Muscle of leg (tissue), 16 donors: ENCODE measurements at places on chromosomes 7 and 10. TPM values are rescaled to one million over a fixed set of nuclear protein-coding genes. Genes with fewer than 3 reads are reported as not detected.

The CNTNAP2 gene
- total RNA-seq = 9.4 TPM

The KAT6B gene
- 23.1 TPM for total RNA-seq

The FAM171A1 gene
- total RNA-seq = 19.6 TPM

The MYH16 gene
- total RNA-seq = not detected

The VAX1 gene
- not detected for total RNA-seq

The SPDYE1 gene
- not detected for total RNA-seq

The CFAP69 gene
- 3.6 TPM for total RNA-seq

The CPVL gene
- 24.8 TPM for total RNA-seq

GRCh38 chr10:122208571-122209430, 62.3 kb upstream of the BTBD16 start:
- DNase-seq = no peak

DNA sequence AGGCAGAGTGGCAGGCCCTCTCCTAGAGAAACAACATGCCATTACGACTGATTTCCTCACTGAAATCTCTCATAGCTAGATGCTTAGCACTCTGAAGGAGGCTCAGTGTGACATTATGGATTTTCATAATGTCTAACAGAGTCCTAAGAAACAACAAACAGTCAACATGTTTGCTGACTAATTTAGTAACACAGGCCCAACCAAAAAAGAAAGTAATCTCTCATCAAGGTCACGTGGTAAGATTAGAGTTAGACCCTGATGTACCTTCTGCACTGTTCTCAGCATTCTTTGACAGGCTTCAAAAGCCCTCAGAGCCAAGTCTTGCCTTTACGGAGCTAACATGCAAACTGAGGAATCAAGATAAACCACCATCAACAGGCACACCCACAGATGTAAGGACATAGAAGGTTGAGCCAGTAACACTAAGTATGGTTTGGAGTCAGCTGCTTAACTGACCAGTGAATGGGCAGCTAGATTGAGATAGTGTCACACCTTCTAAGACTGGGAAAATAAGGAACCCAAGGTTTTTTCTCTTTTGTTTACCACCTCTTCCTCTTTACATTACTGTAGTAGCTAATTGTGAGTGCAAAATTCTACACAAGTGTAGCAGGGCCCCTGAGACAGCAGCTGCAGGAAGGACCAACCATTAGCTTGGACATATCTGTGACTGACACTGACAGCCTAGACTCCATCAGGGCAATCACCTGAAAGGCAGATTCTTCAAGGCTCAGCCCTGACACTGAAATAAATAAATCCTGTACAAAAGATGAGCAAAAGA, 15.3 kb upstream of the KCNIP2 start:
- no peak for DNase-seq

DNA sequence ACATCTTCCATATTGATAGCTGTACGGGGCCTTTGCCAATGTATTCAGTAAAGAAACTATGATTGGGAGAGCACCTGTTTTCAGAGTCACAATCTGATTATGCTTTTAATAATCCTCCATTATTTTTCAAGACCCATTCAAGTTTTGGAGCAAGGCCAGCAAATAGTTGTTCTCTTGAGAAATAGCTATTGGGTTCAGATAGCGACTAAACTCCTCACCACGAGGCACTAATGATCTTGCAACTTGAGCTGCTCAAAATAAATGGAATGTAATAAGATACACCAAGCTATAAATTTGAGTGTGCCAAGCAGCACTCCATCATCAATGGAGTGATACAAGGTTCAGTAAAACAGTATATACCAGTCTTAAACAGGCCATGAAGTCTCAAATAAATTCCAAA, 7.4 kb upstream of the MALRD1 start:
- DNase-seq = no peak

GRCh38 chr7:24587853-24588252, 14.6 kb downstream of the PALS2 start:
- DNase-seq = peak; percentile 4

- DNase-seq = no peak
These were observed 914.4 kb downstream of the PCDH15 start for GRCh38 chr10:53886325-53887300.

- DNase-seq = no peak
These were observed 10.8 kb upstream of the PHYH start for GRCh38 chr10:13310518-13311176.

GRCh38 chr10:71264345-71265200, 52.2 kb downstream of the UNC5B start:
- no peak for DNase-seq

DNA sequence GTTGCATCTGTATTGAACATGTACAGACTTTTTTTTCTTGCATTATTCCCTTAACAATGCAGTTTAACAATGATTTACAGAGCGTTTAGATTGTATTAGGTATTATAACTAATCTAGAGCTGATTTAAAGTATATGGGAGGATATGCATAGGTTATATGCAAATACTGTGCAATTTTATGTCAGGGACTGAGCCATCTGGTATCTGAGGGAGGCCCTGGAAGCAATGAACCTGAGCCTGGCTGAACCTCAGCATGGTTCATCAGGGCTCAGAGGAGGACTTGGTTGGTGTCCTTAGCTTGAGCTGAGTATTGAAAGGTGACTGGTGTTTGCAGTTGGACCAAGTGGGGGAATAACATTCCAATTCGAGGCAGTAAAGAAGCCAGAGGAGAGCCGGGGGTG, 4.8 kb downstream of the ADCK2 start:
- DNase-seq = no peak

DNA sequence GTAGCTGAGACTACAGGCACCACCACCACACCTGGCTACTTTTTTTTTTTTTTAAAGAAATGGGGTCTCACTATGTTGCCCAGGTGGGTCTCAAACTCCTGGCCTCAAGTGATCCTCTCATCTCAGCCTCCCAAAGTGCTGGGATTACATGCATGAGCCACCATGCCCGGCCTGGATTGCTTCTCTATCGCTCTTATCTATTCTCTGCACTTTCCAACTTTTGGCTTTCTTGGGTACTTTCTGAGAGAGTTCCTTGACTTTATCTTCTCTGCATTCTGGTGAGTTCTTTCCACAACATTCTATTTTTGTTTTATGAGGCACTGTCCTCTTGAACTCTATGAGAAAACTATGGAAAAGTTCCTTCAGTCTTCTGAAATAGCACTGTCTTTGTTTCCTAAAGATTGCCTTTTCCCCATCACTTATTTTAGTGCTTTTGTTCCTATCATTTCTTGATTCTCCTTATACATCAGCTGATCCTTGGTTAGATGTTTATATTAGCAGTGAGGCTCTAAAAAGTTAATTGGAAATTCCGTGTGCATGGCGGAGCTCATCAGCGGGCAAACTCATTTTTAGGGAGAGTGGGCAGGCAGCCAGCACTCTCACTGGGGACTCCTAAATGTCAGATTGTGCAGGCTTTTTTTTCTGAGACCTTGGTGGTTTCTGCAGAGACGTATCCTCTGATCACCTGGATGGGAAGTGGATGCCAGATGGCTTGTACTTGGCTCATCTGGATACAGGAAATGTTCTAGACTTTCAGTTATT, 43.9 kb downstream of the HIP1 start:
- no peak for DNase-seq

- DNase-seq = peak; percentile 5
These were observed 98.4 kb downstream of the ADARB2 start for GRCh38 chr10:1638889-1639419.

GRCh38 chr10:113122947-113123346, 172.9 kb downstream of the TCF7L2 start:
- no peak for DNase-seq

DNA sequence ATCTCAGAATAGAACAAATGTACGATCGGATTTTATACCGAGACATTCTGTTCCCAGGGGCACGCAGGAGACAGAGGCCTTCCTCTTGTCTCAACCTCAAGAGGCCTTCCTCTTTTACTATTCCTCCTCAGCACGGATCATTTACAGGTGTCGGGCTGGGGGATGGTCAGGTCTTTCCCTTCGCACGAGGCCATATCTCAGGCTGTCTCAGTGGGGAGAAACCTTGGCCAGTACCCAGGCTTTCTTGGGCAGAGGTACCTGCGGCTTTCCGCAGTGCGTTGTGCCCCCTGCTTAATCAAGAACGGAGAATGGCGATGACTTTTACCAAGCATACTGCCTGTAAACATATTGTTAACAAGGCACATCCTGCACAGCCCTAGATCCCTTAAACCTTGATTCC, 44.2 kb downstream of the FANK1 start:
- no peak for DNase-seq

GRCh38 chr10:31101123-31101522, 69.5 kb upstream of the ZNF438 start:
- DNase-seq = no peak

DNA sequence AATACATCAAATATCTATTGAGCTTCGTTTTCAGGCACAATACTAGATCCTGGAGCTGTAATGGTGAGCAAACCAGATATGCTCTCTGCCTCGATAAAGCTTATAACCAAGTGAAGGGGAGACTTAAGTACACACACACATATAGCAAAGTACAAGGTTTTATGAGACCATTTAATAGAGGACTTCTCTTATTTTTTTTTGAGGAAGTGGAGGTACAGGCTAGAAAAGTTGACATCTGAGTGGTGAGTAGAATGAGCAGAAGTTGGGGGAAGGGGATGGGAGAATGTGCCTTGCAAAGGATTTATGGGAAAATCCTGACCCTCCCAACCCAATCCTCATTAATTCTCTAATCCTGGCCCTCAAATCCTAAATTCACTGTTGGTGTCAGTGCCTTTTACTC, 7.7 kb downstream of the CCDC136 start:
- no peak for DNase-seq

- no peak for DNase-seq
These were observed 143.3 kb upstream of the AGK start for GRCh38 chr7:141407893-141408292.

DNA sequence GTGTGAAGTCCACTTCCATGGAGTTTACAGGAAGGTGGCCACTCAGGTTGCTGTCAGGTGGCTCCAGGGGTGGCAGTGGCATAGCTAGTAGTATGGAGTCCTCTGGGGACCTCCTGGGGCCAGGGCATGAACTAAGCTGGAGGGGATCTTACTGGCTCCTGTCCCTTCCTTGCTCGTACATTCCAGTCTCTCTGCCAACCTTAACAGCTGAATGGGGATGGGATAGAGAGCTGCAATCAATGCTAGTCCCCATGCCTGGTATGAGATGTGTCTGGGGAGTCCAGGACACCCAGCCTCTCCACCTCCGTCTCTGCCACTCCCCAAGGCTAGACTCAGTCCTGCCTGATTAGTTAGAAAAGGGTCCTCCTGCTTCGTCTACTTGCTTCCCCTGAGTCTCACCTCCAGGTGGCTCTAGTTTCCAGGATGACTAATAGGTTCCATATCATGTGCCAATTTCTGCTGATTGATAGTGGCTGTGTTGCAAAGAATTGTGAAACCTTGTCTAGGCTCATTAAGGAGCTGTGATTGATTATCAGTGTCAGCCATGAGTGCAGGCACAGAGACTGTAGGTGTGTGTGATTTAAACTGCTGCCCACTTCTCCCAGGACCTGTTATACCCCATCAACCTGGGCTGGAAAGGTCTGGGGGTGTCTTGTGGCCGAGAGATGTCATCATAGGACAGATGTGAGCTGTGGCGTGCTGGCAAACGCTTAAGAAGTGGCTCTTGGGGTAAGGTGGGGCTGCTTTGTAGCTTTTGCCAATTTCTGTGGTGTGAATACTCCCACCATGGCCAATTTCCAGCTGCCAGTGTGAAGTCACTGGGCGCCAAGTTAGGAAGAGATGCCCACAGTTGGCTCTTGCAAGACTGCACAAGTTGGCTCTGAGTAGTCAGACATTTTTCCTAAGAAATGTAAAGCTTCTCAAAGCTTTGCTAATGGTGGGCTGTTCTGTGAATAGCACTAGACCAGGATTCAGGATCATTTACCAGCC, 59.8 kb downstream of the COL13A1 start:
- peak; percentile 78 for DNase-seq

- DNase-seq = no peak
These were observed 108.3 kb upstream of the FAM20C start for GRCh38 chr7:83861-84632.

GRCh38 chr10:58384095-58384494, 1.1 kb upstream of the TFAM start:
- peak; percentile 65 for DNase-seq

DNA sequence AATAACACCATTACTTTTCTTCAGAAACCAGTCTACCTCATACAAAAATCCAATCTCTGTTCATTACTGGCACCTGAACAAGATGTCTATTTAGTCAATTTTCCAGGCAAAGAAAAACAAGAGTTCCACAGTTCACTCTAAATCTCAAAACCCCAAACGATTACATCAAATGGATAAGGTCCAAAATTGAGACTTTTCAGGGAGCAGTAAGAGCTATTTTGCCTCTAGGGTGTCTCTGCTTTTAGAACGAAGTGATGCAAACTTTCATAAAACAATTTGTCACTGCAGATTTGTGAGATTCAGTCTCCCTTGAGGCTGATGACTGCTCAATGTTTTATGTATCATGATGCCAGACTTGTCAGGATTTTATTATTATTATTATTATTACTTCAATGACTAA, 937.0 kb upstream of the PHF14 start:
- DNase-seq = peak; percentile 27

DNA sequence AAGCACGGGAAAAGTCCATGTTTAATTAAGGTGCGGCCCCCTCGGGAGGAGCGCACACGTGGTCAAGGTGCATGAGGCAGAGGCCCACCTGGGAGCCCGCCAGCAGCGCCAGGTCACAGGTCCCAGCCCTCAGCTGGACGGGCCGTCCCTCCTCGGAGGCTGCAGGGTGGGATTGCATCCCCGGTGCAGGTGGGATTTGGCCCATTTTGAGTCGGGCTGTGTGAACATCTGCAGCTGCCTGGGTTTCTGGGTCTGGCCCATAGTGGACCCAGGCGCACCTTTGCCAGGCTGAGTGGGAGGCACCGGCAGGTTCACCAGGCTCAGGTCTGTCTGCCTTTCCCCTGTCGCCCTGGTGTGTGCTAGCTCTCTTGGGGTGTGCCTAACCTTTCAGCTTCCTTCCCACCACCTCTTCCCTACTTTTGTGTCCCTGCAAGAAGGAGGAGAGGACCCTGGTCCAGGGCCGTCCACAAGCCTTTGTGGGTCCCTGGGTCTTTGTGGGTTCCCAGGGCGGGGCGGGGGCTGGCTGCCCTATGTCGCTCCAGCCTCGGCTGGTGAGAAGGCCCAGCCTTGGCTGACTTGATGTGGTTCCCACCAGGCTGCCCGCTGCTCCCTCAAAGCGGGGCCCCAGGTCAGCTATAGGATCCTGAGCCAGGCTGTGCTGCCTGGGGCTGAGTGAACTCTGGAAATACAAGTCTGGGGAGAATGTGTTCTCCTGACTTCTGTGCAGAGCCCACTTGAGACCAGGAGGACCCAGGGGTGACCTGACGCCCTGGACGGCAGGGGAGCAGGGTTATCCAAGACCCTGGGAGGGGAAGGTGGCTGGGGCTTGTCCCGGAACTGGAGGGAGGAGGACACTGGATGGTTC, 186.7 kb upstream of the SHH start:
- DNase-seq = no peak

GRCh38 chr10:74433993-74434392, 283.0 kb downstream of the ADK start:
- DNase-seq = no peak
